ENCODE measurements at places on chromosomes 7 and 10.

- DNase-seq = no peak
Measured at GRCh38 chr7:2665359-2665791, 22.6 kb upstream of the AMZ1 start.

- DNase-seq = no peak
Measured at GRCh38 chr7:81170291-81170690, 251.4 kb upstream of the SEMA3C start.

DNA sequence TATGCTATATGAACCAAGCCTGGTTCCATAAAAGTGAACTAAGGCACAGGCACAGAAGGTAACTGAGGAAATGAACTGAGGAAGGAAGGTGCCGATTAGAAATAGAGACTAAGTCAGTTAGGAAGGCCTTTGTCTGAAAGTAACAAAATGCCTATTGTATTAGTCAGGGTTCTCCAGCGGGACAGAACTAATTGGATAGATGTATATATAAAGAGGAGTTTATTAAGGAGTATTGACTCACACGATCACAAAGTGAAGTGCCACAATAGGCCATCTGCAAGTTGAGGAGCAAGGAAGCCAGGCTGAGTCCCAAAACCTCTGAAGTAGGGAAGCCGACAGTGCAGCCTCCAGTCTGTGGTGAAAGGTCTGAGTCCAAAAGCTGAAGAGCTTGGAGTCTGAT is 13.9 kb upstream of the PLXNA4 start:
- no peak for DNase-seq

GRCh38 chr7:120441850-120442249 is 168.9 kb downstream of the KCND2 start:
- DNase-seq = no peak

- no peak for DNase-seq
Measured at GRCh38 chr10:14891151-14891550, 12.5 kb downstream of the SUV39H2 start.

GRCh38 chr10:93476756-93477155 is 5.4 kb downstream of the MYOF start:
- DNase-seq = no peak

DNA sequence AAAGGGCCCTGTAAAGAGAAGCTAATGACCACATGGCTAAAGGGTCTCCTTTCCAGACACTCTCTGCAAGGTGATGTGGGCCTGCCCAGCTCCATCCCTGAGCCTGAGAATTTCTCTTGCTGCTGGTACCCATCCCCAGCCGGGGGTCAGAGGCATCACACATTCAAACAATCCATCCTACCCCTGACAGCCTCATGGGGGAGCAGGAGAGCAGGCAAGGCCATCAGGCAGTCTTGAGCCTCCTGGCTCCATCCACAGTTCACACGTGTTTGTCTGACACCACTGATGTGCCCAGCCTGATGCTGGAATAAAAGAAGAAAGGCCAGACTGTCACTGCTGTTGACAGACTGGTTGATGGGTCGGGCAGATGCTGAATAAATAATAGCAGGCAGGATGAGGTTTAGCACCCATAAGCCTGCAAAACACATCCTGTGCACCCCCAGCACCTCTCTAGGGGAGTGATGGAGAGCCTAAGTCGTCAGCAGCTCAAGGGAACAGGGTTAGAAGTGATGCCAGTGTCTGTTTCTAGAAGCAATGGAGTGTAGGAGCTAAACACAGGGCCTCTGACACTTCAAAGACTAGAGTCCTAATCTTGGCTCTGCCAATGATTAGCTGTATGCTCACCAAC is 43.5 kb downstream of the TLL2 start:
- DNase-seq = no peak

GRCh38 chr7:139943401-139943800 is 114.3 kb downstream of the TBXAS1 start:
- no peak for DNase-seq

- no peak for DNase-seq
Measured at GRCh38 chr10:88076027-88076880, 212.8 kb downstream of the PTEN start.

DNA sequence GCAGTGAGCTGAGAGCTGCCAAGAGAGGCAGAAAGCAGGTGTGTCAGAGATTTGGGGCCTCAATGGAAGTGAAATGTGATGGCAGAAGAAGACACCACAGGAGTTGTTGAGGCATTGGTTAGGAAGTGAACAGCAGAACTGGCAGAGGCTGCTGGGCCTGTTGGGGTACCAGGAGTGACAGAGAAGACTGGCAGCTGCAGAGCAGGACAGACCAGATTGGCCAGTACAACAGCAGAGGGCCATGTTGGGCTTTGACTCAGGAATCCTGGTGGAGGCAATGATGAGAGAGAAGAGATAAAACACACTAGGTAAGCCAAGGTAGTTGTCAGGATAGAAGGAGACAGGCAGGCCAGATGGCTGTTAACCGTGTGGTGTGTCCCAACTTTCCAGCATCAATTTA is 19.9 kb upstream of the HERPUD2 start:
- no peak for DNase-seq

DNA sequence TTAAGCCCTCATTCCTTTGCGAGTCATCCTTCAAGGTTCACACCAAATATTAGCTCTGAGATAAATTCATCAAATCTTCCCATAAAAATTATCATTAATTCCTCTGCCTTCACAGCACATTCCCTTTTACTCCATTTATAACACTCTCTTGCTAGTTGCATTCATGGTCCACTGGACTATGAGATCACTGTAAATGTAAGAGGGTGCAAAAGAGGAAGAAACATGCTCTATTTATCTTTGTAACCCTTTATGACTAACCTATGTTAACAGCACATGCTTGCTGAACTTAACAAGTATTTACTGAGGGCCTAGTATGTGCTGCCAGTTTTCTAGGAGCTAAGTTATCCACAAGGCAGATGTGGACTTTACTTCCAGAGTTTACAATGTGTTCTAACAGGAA is 86.7 kb upstream of the TMEM168 start:
- DNase-seq = no peak

DNA sequence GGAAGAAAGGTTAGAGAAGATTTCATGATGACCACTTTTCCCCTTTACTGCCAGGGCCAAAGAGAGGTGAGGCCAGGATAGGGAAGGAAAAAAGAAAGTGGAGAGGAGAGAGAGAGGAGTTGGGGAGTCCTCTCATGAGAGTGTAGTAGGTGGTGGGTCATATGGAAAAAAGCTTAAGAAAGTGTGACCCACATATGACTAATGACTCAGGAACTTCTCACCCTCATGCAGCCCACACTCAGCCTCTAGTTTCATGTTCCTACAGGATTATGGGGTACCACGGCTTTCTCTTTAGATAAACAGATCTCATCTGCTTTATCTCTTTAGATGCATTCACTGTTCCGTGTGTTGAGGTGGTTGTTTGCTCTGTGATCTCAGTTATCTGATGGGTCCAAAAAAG is 462.5 kb upstream of the IGFBP3 start:
- DNase-seq = no peak

GRCh38 chr7:47991270-47991669 is 11.9 kb upstream of the HUS1 start:
- DNase-seq = no peak

DNA sequence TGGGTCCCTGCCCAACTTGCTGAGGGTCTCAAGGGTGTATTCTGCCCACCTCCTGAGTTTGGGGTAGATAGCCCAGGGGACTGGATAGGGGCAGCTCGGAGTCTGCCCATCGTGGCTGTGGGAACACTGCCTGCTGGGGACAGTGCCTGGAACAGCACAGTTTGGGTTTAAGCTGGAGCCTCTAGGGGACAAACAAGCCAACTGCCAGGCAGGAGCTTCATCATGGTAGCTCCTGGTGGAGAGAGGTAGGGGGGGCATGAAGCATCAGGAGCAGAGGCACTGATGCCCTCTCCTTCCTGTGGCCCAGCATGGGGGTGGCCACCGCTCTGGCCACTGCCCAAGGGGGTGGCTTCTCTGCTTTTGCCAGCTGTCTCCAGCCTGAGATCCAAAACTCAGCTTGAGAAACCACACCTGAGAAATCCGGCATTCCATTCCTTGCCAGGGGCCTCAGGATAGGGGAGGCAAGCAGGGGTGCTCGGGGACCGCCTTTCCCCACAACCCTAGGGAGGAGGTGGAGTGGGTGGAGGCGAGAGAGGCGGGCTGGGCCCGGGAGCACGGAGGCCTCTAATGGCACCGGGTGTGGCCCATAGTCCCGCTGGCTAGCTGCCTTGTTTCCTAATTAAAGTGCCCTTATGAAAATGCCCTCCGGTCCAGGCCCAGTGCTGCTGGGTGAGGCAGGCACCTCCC is 47.6 kb downstream of the UNC5B start:
- no peak for DNase-seq

DNA sequence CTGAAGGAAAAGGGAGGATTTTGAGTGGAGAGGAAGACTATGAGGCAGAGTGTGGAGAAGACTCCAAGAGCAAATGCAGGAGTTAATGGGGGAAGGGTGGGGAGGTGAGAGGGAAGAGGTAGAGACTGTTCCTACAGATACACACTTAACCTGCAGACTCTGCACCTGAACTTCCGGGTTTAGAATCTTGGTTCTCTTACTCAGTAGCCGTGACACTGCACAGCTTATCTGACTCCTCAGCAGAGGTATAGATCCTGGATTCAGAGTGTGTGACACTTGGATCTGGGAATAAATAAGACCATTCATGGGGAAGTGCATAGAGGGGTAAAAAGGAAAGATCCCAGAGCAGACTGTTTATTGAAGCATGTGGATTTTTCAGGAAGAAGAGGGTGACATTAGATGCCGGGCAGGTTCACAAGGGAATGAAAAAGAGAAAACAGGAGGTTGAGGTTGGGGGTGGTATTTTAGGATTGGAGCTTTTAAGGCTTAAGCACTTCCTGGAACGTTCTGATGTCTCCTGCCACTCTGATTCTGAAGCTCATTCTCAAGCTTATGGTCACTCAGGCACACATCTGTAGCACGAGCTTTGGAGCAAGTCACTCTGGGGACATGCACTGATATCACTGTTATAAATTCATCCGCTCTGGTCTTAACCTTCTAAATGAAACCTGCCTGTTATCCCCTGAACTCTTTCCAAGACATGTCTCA is 5.7 kb upstream of the ZC3HAV1L start:
- DNase-seq = no peak

- no peak for DNase-seq
Measured at GRCh38 chr7:158061026-158061630, 526.5 kb downstream of the PTPRN2 start.

- no peak for DNase-seq
Measured at GRCh38 chr10:123936426-123936825, 44.8 kb upstream of the CPXM2 start.

DNA sequence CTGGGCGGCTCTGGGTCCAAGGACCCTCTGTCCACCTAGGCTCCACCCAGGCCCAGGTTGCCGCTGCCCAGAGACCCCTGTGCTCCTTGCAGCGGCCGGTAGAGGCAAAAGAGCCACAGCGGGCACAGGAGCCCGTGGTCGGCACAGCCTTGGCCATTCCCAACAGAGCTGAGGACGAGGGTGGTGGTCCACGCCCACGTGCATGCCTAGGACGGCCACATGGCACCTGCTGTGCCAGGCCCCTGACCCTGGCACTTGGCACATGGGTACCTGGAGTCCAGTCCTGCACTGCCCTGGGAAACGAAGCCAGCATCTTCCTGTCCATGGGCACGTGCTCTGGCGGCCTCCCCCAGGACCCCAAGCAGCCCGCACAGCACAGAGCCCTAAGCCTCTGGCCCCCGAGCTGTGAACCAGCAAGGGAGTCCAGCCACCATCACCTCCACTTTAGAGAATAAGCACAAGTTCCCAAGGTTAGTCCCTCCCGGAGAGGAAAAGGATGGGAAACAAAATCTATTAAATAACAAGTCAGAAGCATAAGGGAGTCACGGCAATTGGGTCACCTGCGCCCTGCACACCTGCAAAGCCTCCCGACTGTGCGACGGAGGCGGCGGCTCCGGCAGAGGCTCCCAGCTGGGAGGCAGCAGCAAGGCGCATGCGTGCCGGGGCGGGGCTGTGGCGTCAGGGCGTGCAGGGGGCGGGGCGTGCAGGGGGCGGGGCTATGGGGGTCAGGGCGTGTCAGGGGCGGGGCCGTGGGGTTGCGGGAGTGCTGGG is 59.1 kb downstream of the STK32C start:
- DNase-seq = no peak

DNA sequence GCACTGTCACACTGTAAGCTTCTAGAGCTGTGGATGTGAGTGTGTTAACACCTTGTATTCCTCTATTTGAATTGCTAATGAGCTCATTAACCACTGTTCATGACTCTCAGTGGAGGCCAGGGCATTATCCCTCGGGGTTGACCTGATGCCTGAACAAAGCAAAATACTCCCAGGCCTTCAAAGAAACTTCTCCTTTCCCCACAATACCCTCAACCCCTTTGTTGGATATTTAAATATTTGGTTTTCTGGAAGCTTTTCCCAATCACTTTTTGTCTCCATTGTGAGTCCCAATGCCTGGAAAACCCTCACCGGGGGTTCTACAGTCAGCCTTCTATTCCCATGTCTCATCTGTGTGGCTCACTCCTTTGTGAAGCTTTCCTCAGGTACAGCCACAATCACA is 780.1 kb downstream of the PHTF2 start:
- DNase-seq = no peak

DNA sequence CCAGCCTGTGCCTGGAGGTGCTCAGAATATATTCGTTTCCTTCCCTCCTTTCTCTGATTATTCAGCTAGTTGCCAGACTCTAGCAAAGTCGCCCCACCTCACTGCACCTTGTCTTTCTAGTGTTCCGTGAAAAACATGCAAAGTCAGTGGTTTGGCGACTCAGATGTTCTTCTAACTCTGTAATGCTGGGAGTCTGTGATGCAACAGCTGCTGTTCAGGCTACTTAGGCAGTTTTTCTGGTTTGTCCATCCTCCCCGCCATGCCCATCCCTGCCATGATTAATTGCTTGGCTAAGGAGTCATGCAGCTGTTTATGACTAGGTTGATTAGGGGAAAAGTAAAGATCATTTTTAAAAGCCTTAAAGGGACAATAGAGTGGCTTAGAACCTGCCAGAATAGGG is 99.4 kb downstream of the MTPN start:
- no peak for DNase-seq

- DNase-seq = no peak
Measured at GRCh38 chr7:46007194-46007593, 86.1 kb upstream of the IGFBP3 start.

GRCh38 chr7:156019776-156020565 is 207.7 kb upstream of the SHH start:
- no peak for DNase-seq

GRCh38 chr7:88279323-88279722 is 27.4 kb downstream of the STEAP4 start:
- DNase-seq = no peak

DNA sequence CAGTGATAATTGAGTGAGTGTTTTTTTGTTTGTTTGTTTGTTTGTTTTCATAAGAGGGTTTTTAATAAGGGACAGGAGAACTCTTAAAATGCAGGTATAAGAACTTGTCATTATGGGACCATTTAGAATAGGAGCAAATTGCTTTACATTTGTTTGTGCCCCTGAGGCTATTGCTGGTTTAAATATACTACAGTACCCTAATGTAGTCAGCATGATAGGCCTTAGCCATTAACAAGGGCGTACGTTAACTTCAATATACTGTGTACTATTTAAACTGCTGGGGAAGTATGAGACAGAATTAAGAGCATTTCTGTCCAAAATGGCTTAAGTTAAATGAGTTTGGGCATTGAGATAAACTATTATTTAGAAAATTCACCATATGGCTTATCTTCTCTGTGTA is 26.2 kb downstream of the PRKAR2B start:
- no peak for DNase-seq
